Activated T-cell treated with anti-CD3 and anti-CD28 coated beads, Interleukin-2, amount 50 U/mL, for 48 hours (primary cell): ENCODE measurements at places on chromosomes 12 and 14.

DNA sequence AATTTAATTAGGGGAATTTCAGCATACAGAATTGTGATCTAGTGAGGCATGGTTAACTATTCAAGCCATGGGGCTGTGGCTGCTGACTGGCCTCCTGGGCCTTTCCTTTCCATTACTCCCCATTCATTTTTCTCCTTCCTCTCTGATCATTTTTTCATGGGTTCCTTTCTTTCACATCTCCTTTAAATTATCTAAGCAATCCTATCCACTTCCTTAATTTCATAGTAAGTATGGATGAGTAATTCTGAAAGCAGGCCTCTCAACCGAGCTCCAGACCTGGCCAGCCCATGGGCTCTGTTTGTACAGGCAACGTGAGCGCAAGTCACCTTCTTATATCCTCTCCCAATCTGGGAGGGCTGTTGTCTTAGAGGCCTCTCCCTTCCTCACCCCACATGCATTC, 13.4 kb downstream of the CKAP4 start:
- no peak for DNase-seq

DNA sequence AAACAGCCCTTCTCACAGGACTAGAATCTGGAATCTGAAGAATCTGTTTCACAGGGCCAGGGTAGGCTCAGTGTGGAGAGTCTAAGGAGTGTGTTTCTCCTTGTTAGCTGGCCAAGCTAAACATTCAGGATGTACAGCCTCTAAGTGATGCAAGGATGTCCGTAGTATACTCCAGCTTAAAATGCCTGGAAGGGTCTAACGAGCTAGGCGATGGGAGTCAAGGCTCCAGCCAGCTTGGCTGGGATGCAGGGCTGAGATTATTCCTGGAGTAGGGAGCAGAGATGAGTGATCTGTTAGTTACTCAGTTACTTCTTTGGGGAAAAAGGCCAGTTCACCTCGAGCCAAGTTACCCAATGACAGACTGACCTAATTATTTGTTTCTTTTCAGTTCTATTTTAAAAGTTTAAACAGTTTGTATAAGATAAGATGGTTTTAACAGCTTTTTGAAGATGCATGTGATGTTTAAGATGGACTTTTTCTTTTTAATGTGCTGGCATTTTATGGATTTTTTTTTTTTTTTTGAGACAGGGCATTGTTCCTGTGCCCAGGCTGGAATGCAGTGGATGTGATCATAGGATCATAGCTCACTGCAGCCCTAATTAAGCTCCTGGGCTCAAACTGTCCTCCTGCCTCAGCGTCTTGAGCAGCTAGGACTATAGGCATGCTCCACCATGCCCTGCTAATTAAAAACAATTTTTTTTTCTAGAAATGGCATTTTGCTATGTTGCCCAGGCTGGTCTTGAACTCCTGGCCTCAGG, 41.1 kb downstream of the SYNE2 start:
- no peak for DNase-seq

DNA sequence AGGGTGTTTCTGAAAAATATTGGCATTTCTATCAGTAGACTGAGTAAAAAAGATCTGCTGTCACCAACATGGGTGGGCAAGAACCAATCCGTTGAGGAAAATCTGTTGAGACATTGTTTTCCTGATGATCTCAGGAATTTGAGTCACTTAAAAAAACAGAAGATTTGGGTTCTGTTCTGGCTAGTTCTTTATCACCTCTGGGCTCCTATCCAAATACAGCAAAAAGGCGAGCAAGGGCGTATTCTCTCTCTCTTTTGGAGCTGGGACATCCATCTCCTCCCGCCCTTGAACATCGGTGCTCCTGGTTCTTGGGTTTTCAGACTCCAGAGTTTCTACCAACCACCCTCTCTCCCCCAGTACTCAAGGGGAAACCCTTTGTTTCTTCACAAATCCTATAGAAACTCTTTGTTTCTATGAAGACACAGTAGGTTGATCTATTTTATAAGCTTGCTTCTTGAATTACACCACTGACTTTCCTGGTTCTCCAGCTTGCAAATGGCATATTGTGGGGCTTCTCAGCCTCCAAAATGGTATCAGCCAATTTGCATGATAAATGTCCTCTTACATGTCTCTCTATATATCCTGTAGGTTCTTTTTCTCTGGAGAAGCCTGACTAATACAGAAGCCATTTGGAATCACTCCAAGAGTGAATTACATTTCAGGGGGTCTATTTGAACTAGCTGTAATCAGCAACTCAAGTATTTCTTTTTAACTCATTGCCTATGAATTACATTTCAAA, 263.9 kb upstream of the TMTC1 start:
- DNase-seq: no peak

DNA sequence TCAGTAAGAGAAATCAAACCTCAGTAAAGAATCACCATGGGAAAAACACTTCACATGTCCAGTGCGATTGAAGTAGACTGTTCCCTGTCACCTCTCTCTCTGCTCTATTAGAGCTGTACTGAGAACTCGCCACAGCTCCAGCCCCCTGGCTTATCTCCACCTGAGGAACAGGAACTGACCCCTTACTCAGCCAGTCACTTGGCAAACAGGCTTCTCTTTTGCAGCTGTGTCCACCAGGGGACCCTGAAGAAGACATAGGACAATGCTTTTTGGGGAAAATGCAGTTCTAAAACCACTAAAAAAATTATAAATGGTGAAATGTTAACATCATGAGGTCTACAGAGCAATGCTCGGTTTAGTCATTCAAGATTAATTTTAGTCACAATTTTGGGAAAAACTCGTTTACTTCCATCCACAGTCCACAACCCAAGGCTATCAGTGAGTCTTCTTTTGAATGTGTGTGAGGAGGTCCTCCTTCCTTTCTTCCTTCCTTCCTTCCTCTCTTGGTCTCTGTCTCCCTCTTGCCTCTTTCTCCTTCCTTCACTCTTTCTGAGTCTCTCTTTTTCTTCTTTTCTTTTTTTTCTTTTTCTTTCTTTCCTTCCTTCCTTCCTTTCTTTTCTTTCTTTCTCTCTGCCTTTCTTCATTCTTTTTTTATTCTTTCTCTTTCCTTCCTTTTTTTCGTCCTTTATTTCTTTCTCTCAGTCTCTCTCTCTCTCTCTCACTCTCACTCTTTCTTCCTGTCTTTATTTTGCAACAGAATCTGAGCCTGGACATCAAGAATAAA, 1189.5 kb upstream of the TMEM132C start:
- DNase-seq: no peak

- no peak for DNase-seq
These were observed 98.2 kb downstream of the ZFP36L1 start for GRCh38 chr14:68694516-68695235.

- no peak for DNase-seq
These were observed 172.3 kb upstream of the NOS1 start for GRCh38 chr12:117533687-117534086.

GRCh38 chr12:69108037-69108436, 131.3 kb upstream of the CPSF6 start:
- no peak for DNase-seq

DNA sequence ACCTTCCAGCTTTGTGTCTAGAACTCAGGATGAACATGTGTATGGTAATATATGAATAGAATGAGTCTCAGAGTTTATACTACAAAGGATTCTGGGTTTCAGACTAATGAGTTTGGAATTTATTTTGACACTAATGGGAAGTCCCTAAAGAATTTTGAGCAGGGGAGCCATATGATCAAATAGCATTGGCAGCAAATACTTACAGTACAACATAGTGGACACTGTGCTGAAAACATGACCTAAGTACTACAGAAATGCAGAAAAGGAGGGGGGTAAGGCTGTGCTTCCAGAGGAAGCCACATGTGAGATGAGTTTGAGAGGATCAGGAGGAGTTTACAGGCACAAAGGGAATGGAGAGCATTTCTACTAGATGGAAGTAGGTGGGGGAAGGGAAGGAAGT, 225.8 kb downstream of the C12orf42 start:
- DNase-seq: no peak

DNA sequence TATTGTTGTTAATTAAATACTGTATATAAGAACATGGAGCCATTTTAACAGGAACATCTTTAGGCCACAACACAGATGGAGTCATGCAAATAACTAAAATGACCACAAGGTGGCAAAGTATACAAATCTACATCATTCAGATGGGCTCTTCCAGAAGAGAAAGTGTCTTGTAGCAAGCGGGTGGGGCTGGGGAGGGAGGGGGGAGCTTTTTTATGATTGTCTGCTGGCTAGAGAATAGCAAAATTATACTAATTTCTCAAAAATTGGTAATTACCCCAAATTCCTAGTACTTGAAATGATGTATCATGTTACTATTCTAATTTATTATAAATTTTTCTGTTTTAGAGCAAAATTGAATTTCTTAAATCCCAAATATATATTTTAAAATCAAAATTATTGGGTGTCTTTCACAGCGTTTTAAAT, 378.7 kb downstream of the PRKD1 start:
- DNase-seq: no peak

- DNase-seq: no peak
These were observed 78.4 kb downstream of the PTPRR start for GRCh38 chr12:70842136-70842535.

DNA sequence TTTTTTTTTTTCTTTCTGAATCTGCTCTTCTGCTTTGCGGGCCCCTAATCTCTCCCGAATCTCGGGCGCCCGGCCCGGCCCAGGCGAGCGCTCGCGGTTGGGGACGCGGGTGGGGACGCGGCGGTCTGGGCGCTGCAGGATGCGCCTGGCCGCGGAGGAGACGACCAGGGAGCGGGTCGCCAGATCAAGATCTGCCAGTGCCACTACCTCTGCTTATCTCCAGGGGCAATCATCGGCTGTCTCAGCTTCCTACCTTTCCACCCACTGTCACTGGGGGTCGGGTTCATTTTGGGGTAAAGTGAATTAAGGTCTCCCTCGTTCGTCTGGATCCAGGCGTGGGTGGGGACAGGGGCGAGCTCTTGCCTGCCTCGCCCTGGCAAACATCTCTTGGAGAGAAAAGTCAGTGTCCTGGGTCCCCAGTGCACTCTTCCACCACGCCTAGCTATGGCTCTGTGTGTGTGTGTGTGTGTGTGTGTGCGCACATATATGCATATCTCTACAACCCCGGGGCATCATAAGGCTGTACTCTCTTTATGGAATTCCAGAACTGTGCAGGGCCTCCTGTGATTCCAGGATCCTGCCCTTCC, 422.3 kb downstream of the VRK1 start:
- peak; percentile 41 for DNase-seq

GRCh38 chr12:66879409-66879808, 200.5 kb upstream of the GRIP1 start:
- DNase-seq: no peak

DNA sequence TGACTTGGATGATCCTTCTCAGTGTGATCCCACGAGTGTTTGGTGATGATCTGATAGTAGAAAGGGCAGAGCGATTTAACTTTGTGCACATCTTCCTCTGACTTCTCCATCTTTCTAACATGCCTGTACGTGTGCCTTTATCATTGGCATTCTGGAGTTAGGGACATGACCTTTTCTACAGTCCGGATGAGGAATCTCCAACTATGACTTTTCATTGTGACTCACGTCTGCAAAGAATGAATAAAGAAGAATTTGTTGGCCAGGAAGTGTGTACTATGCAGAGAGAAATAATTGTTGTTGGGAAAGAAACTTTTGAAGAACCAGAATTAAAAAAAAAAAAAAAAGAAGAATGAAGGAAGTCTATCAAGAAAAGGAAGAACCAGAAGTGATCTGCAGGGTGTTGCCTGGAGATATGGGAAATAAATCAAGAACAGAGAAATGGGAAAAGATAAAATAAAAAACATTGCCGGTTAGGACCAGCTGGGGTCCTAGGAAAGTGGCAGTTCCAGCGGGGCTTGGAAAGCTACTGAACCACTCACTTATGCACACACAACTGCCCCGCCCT, 25.3 kb downstream of the PPFIBP1 start:
- DNase-seq: no peak

- DNase-seq: no peak
These were observed 11.7 kb upstream of the RPS6KL1 start for GRCh38 chr14:74934476-74935359.

DNA sequence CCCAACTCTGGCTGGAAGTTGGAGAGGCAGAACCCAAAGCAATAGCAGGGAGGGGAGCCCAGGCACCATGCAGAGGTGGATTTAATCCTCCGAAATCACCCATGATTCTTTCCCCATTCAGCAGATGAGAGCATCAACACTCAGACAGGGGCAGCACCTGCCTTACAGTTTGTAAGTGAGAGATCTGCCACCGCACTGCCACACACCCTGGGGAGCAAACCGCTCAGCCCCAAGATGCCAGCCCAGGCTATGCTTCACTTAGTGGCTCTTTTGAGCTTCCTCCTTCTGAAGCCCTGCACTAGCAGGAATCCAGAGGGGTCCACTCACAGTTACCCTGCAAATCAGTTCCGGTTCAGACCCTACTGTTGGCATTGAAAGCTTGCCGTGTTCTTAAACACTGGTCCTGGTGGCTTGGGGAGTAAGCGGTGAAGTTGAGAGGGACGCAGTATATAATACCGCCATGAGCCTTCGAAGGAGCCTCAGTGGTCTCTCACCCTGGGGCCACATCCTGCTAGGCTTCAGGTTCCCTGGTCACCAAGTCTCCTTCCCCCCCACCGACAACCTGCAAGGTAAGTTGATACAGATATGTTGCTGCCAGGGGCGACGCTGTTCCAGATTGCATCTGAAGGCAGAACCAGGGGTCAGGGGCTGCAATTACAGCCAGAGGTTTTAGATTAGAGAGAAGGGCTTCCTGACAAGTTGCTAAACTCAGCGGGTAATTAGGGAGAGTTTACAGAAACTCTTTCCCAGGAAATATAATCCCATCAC, 72.0 kb upstream of the CCND2 start:
- no peak for DNase-seq

DNA sequence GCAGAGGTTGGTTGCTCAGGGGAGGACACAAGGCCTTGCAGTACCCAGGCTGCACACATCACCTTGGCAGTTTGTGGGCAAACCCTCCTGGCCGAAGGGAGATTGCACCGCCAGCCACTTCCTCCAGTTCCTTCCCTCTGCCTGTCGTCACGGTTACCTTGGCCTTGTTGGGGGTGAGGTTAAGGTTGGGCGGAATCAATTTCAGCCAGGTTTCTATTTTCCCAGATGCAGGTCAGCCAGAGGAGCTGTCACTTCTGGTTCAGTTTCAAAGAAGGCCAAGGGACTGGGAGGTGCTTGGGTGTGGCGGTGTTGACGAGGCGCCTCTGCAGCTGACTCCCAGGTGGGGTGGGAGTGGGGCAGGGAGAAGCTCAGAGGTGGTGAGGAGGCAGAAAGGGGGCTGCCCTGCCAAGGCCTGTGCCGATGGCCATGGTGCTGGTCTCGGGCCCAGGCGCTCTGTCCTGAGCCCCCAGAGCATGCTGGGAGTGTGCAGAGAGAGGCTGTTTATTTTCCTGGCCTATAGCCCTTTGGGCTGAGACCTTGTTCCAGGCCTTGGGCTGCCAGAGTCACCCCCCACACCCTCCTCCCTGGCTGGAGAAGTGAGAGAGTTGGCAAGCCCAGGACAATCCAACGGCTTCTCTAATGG, 31.4 kb downstream of the JDP2 start:
- no peak for DNase-seq

- peak; percentile 51 for DNase-seq
These were observed 982 bp downstream of the BCL7A start for GRCh38 chr12:122022393-122023338.

DNA sequence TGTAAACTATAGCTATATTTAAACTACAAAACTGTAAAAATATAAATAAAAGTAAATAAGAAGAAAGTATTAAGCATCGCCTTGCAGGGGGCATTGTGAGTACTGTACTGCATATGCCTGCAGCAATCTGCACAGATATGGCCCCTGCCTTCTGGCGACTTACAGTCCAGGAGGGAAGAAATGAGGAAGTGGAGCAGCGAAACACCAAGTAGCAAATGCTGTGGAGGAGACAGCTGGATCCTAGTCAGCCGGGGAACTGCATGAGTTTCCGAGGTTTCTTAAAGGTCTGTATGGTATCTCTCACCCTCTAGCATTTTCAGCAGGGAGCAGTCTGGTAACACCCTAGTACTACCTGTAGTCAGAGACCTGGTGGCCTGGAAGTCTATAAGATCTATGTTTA, 256.9 kb downstream of the CACNA1C start:
- DNase-seq: no peak
